Effector CD4-positive, alpha-beta T cell (primary cell): ENCODE measurements at places on chromosomes 5 and 9.

DNA sequence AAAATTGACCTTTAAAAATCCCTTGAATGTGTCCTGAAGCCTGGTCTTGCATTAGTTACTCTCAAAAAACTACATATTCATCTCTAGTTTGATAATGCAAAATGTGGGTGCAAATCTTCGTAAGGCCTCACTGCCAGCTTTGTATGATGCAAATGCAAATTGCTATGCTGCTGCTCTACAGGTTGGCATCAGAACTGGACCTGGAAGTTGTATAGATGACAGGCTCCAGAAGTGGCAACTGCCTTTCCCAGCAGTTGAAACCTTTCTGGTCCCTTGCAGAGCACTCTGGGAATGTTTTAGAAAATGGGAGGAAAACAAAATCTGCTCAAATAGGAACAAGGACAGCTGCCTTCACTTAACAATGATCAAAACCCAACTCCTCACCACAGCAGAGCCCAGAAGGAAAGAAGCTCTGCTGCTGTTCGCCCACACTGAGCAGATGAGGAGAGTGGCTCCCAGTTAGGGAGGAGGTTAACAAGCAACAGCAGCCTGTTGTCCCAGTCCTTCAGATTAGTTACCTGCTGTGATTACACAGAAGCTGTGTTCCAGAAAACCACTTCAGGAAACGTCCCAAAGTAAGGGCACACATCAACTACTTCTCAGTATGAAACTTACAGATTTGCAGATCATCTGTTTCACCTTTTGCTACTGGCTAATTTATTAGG, 93.5 kb downstream of the PLPP1 start:
- no peak for DNase-seq

DNA sequence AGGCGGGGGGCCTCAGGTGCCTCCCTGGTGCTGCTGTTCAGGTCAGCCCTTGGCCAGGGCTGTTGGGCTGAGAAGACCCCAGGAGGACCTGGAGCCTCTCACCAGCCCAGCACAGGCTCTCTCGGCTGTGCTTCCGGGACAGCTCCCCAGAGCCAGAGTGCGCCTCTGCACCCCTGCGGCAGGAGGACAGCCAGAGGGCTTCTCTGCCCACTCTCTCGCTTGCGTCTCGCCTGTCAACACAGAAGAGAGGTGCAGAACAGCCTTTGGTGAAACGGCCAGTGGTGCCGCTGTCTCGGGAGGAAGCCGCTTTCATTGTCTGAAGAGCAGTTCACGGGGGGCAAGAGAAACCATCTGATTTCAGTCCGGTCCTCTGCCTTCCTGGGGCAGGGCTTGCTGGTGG, 3.8 kb upstream of the NACC2 start:
- DNase-seq, result no peak

GRCh38 chr9:127124111-127124531, 1.7 kb upstream of the ANGPTL2 start:
- no peak for DNase-seq

- no peak for DNase-seq
Observed at GRCh38 chr9:117957267-117957666, 253.1 kb downstream of the TLR4 start.

- no peak for DNase-seq
Observed at GRCh38 chr9:111876179-111876578, 20.4 kb upstream of the UGCG start.

DNA sequence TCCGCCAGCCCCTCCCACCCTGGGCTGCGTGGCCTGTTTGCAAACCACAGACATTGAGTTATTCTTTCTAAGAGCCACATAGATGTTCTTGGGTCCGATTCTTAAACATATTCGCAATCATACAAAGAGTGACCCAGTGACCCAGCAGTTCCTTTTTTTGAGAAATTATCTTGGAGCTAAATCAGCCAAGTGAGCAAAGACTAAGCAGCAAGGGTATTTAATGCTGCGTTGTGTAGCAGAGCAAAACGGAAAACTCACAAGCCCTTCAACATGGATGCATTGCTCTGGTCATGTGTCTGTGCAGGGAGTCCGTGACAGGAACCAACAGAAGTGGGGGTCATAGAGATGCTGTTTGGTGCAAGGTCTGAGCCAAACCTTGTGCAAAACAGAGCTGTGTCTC, 95.6 kb downstream of the OLFM1 start:
- no peak for DNase-seq

GRCh38 chr5:43859309-43859708, 256.3 kb downstream of the NNT start:
- DNase-seq, result no peak

DNA sequence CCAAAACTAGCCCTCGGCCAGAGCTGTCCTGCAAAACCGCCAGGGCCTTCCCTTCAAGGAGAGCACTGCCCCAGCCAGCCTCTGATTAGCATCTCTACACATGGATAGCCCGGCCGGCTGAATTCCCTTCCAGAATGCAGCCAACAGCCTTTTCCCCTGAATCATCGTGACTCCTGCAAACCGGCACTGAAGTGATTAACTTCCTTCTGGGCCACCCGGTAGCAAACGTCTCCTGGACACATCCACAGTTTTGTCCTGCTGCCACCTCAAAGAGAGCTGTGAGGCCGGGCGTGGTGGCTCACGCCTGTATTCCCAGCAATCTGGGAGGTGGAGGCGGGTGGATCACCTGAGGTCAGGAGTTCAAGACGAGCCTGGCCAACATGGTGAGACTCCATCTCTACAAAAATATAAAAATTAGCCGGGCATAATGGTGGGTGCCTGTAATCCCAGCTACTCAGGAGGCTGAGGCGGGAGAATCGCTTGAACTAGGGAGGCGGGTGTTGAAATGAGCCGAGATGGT, 21.1 kb upstream of the EEIG1 start:
- no peak for DNase-seq

- no peak for DNase-seq
Observed at GRCh38 chr5:88364991-88365390, 96.3 kb upstream of the TMEM161B start.

GRCh38 chr5:73655521-73656160, 29.6 kb downstream of the ARHGEF28 start:
- no peak for DNase-seq

DNA sequence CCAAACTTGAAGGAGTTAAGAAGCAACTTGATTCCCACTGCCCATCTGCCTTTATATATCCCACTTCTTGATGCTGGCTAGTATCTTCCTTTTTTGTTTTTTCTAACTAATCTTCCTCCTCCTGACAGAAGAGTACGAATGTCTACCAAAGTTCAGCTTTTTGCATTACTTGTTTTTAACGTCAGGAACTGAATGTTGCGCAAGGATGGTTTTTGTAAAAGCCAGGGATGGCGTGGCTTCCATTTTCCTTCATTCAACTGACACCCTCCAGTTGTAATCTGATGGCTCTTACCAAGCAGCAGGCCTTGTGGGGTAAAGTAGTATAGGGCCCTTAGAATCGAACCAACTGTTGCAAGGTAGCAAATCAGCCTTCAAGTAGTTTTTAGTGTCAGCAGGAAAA, 70.8 kb upstream of the GPR151 start:
- no peak for DNase-seq

- no peak for DNase-seq
Observed at GRCh38 chr5:138024117-138024516, 8.8 kb downstream of the FAM13B start.

DNA sequence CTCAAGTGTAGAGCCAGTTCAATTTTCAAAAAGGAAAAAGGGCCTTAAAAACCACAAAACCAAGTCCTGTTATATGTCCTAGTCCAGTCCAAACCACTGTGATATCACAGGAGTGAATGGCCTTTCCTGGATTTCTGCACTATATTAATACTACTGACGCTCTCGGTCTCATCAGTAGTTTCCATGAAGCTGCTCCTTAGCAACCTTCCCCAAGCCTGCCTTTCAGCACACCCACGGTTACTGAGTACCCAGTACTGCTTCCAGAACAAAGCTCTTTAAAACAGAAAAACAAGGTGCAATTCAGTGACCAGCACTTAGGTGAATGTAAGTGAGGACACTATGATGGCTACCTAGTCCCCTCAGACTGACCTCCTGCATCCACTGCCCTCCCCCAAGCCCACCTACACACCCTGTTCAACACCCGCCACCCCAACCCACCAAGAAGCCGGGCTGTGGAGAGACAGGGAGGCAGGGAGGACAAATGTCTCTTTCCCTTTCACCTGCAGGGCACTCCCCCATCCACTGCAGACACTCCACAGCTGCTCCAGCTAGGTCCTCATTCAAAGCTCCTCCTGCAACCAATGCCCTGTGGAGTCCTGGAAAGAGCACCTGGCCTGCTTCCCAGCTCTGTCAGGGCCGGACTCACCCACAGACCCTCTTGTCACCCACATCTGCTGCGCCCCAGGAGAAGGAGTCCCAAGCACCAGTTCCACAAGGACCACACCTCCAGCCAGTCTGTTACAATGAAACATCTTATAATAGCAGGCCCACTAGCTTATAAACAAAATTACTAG, 25.9 kb downstream of the PSMB7 start:
- DNase-seq, result no peak

DNA sequence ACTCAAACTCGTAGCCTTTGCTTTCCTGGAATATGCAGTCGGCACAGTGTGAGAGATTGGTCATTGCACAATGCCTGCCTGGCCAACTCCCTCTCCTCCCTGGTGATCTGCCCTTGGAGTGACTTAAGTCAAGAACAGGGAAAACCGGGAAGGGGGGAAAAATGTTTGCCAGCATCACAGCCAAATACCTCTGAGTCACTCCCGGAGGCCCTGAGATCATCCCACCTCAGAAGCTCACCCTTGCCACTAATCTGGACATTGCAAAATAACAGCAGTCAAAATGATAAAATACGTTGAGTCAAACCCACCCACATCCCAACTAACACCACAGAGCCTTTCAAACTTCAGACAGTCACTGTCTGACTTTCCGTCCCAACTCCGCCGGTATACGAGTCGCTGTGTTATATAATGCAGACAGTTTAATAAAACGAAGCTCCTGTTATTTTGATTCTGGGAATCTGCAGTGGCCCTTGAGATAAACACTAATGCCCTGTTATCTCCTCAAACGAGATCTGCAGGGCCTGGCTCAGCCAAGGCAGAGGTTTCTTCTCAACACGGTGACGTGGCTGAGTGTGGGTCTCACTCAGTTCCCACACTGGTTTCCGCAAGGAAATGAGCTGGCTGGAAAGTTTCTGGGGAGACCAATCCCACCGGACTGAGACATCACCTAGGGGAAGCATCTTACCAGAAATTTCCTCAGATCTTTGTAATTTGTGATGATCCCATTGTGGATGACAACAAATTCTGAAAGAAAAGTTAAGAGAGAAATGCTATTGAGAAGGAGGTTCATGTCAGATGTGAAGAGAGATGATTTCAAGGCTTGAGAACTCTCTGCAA, 22.1 kb downstream of the GFPT2 start:
- no peak for DNase-seq

DNA sequence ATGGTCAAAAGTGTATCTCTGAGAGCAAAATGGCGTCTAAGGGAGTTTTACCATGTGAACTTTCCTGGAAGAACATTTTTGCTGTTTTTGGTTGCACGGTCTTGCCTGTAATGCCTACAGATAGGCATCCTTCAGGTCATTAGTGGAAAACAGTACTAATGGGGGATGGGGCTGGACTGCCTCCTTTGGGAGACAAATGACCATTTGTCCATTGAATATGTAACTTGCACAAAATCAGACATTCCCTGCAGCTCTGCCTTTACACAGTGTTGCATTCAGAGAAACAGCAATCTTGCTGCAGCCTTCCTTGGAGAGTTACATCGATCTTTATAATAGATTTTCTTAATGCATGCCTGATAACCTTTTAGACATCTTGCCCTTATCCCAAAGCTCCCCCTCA, 138.5 kb upstream of the EGFLAM start:
- no peak for DNase-seq

DNA sequence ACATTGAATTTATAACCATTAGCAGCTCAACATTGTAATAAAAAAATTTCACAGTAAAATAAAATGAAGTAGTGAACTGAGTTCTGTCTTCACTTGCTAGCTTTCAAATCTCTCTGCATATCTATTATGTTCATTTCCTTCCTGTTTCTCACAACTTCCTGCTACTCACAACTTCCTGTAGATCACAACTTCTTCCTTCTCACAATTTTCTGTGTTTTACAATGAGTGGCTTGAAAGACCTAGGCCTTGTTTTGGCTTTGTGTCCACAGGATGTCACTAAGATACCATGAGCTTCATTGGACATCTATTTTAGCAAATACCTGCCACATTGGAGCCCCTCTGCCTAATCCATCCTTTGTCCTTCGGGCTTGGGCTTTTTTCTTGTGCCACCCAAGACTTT, 480.3 kb upstream of the ADAMTS16 start:
- no peak for DNase-seq

GRCh38 chr5:1140171-1140817, 28.4 kb upstream of the SLC12A7 start:
- peak; percentile 72 for DNase-seq

- no peak for DNase-seq
Observed at GRCh38 chr9:31248156-31248555, 1136.3 kb upstream of the ACO1 start.

DNA sequence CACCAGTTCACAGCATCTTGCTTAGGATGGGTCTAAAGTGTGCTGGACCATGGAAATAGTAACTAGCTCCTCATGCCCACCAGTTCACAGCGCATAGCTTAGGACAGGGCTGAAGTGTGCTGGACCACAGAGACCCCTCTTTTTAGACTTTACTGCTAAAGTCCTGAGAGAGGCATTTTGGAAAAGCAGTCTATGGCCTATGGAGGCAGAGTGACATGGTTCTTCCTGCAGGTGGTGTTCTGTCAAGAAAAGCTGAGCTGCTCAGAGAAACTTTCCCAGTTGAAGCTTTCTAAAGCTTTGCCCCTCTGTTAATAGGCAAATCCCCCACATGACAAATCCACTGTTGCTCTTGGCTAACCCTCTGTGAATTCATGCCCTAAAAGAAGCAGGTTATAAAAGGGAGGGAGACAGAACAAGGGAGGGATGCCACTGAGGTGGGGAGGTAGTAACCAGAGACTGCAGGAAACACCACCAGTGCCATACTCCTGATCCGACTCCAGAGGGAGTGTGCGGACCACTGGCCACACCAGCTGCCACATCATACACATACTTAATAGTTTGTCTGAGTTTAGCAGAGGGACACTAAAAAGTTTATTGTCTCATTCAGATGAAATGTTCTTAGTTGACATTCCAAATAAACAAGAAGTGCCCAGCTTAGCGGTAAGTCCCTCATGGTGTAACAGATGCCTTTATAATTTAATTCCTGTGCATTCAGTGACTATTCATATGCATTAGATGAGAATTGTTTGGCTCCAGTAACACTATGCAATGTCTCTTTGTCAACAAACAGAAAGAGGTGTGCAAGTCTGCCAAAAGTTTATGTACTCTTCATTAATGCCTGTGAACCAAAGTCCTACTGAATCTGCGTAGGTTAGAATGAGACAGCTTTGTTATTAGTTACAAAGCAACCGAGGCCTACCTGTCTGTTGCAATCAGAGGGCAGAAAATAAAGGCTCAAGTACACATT, 236.2 kb upstream of the NFIL3 start:
- DNase-seq, result no peak
